ENCODE measurements at places on chromosomes 12 and 14. TPM values are rescaled to one million over a fixed set of nuclear protein-coding genes. Genes with fewer than 3 reads are reported as not detected.

Gene IL26
- total RNA-seq: not detected

Gene CD163L1
- total RNA-seq: 15.0 TPM

Gene GNB3
- total RNA-seq: 2.9 TPM

Gene ST8SIA1
- under 0.01 TPM for total RNA-seq

Gene KRT72
- not detected for total RNA-seq

Gene OAS1
- 7.5 TPM for total RNA-seq

Gene CAPZA3
- total RNA-seq: not detected
